ENCODE measurements at places on chromosomes 3 and 15. TPM values are rescaled to one million over a fixed set of nuclear protein-coding genes. Genes with fewer than 3 reads are reported as not detected.

GRCh38 chr15:101702077-101702476, 22.2 kb downstream of the TARS3 start:
- peaks cover 31% of the 10 kb centered on the region for H3K36me3 ChIP-seq
- no peaks in the 10 kb centered on the region for H3K4me1 ChIP-seq
- no peak overlapping the region for H3K4me3 ChIP-seq
- H3K27ac ChIP-seq: no peak overlapping the region
- no peak for DNase-seq

The CCR9 gene
- not detected for total RNA-seq

DNA sequence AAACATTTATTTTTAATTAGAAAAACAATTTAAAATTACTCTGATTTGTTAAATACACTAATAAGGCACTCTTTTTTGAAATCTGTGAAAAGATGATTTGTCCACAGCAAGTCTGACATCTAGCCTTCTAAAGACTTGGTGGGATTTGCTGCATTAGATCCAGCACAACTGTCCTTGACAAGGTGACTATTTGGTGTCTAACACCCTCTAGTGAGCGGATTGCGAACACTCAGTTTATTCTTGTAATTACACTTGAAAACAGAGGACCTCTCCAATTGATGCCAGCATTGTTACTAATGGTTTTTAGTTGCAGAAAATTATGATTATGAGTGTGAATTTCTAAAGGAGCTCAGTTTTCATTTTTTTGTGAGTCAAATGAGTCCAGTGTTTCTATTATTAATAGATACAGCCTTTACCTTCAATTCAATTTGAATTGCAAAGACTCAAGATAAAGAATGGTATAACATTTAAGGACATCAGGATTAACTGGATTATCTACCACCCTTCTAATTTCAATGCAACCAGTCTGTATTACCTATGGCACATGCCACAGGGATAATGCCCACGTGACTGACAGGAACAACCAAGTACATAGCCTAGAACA, 29.7 kb upstream of the STRIT1 start:
- DNase-seq: no peak
- H3K4me1 ChIP-seq: peaks cover 9% of the 10 kb centered on the region
- no peak overlapping the region for H3K4me3 ChIP-seq
- H3K27me3 ChIP-seq: no peaks in the 10 kb centered on the region

- H3K27me3 ChIP-seq: no peaks in the 10 kb centered on the region
- DNase-seq: no peak
- peaks cover 6% of the 10 kb centered on the region for H3K36me3 ChIP-seq
- H3K27ac ChIP-seq: peak overlapping the region; percentile 85
- H3K4me1 ChIP-seq: peaks cover 38% of the 10 kb centered on the region
Measured at GRCh38 chr3:197520311-197521276, 35.2 kb downstream of the BDH1 start.

GRCh38 chr3:157176934-157177333, 17.0 kb upstream of the CCNL1 start:
- peaks cover 11% of the 10 kb centered on the region for H3K4me1 ChIP-seq
- peaks cover 16% of the 10 kb centered on the region for H3K36me3 ChIP-seq
- peak overlapping the region; percentile 94 for H3K27ac ChIP-seq
